ENCODE measurements at places on chromosomes 7 and 10. TPM values are rescaled to one million over a fixed set of nuclear protein-coding genes. Genes with fewer than 3 reads are reported as not detected.

DNA sequence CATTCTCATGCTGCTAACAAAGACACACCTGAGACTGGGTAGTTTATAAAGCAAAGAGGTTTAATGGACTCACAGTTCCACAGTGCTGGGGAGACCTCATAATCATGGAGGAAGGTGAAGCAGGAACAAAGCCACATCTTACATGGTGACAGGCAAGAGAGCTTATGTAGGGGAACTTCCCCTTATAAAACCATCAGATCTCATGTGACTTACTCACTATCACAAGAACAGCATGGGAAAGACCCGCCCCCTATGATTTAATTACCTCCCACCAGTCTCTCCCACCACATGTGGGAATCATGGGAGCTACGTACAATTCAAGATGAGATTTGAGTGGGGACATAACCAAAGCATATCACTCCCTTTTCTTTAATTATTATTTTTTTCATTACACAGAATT, 16.6 kb downstream of the COL28A1 start:
- no peak for DNase-seq

Gene FAM20C
- total RNA-seq: 0.53 TPM

Gene NODAL
- not detected for total RNA-seq

Gene IFIT1
- total RNA-seq: 1.6 TPM

Gene CFAP70
- 0.36 TPM for total RNA-seq
